ENCODE measurements at places on chromosomes 5 and 9.

- no peak for DNase-seq
Measured at GRCh38 chr5:108320231-108320630, 61.7 kb downstream of the FBXL17 start.

GRCh38 chr5:2914981-2915484, 163.6 kb upstream of the IRX2 start:
- DNase-seq, result no peak

GRCh38 chr9:101514071-101514470, 19.6 kb upstream of the RNF20 start:
- no peak for DNase-seq

- no peak for DNase-seq
Measured at GRCh38 chr5:6424700-6425099, 24.0 kb upstream of the UBE2QL1 start.

- peak; percentile 47 for DNase-seq
Measured at GRCh38 chr9:136206602-136207275, 1.8 kb upstream of the LHX3 start.

DNA sequence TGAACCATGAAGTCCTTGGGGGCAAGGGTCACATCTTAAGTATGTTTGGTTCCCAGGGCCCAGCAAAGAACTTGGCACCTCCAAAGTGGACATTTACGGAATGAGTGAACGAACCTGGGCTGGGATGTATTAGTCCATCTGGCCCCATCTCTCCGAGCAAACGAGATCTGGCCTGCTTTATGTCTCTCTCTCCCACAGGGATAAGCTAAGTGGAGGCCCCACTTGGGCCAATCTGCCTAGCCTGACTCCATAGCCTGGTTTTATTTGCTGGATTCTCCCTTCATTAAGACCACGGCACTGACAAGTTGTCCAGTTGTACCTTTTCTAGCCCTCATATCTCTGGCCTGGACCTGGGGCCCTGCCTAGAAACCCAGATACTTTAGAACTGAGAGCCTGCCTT, 2.1 kb downstream of the TTLL11 start:
- DNase-seq, result no peak
